ENCODE measurements at places on chromosomes 4 and X. TPM values are rescaled to one million over a fixed set of nuclear protein-coding genes. Genes with fewer than 3 reads are reported as not detected.

DNA sequence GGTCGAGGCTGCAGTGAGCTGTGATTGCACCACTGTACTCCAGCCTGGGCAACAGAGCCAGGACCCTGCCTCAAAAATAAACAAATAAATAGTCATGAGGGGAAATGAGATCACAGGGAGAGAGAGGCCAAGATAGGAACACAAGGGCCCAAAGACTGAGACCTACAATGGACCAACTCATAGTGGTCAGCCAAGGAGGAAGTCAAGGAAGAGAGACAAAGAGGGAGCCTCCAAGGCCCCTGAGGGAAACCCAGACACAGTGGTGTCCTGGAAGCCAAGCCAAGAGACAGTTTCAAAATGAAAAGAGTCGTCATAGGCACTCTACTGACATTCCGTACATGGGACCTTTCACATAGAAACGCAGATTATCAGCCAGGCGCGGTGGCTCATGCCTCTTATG lies 153.3 kb downstream of the BCOR start:
- no peak for DNase-seq

DNA sequence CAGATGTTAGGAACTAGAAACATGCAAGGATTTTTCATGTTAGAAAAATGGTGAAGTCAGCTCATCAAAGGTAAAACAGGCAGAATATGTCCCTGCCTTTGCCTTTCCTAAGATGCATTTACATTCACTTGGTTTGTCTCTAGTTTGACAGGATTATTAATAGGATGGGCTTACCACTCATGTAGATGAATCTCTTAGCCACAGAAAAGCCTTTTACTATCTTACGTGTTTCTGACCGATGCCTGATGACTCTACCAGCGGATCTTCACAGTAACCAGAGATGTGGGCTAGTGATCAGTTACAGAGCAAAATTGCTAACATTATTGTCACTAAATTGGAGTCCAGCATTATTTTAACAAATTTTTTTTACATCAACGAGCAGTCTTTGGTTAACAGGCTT lies 187.6 kb downstream of the MAML3 start:
- no peak for DNase-seq

DNA sequence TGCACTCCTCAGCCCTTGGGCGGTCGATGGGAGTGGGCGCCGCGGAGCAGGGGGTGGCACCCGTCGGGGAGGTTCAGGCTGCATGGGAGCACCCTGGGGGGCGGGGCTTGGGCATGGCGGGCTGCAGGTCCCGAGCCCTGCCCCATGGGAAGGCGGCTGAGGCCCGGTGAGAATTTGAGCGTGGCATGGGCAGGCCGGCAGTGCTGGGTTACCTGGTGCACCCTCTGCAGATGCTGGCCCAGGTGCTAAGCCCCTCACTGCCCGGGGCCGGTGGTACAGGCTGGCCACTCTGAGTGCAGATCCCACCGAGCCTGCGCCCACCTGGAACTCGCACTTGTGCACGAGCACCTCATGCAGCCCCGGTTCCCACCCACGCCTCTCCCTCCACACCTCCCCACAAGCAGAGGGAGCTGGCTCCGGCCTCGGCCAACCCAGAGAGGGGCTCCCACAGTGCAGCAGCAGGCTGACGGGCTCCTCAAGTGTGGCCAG lies 556.3 kb downstream of the GALNTL6 start:
- no peak for DNase-seq

GRCh38 chr4:83266689-83267088 lies 17.9 kb downstream of the COQ2 start:
- DNase-seq, result no peak

DNA sequence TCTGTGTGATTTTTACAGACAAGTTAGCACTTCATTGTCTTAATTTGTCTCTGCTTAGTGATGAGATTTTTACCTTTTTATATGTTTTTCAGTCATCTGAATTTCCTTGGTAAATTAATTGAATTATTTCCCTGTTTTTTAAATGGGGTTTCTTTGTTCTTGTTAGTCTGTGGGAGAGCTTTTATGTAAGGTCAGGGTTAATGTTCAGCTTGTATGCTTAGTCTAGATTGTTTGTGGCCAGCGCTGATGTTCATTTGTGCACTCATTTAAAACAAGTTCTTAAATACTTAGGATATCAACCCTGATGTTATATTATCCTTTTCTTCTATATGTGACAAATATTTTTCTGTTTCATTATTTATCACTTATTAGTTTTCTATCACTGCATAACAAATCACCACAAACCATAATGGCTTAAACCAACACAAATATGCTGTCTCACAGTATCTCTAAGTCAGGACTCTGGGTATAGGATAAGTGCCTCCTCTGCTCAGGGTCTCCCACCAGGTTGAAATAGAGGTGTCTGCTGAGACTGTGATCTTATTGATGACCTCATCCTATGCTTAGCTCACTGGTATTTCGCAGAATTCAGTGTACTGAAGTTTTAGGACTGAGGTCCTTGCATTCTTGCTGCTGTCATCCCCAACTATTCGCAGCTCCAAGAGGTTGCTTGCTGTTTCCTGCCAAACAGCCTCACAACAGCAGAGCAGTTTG lies 53.2 kb downstream of the ATP10D start:
- DNase-seq, result no peak

- DNase-seq, result no peak
Observed at GRCh38 chr4:143721317-143721716, 20.8 kb upstream of the FREM3 start.

DNA sequence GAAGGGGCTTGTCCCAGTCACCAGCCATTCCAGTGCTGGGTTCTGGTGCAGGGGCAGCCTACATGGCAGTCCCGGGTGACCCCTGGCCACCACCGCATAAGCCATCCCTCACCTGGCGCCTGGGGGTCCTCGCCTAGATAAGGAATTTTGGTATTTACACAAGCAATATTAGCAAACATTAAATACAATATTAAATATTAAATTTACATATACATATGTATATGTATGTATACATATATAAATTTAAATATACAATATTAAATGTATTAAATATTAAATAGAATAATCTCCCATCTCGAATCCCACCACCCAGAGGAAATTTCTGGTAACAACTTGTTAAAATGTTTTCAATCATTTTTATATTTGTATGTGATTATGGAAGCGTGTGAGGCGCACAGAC lies 104.6 kb upstream of the AFAP1 start:
- DNase-seq, result no peak

GRCh38 chrX:134761788-134762187 lies 103.5 kb upstream of the PLAC1 start:
- no peak for DNase-seq

Gene EPHA5
- total RNA-seq, result 0.87 TPM

Gene S100G
- not detected for total RNA-seq

Gene AREG
- total RNA-seq, result 17.1 TPM

DNA sequence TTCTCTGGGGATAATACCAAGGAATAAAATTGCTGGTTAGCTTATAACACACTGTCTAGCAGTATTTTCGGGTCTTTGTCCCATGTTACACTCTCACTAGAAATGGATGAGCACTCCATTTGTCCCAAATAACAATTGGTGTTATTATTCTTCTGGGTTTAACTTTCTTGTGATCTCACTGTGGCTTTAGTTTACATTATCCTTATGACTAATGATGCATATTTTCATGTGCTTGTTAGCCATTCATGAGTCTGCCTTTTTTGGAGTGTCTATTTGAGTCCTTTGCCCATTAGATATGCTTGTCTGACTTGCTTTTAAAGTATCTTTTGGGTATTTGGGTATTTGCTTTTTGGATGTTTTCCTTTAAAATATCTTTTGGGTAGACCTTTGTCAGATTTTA lies 372.9 kb upstream of the TENM3 start:
- DNase-seq, result no peak

DNA sequence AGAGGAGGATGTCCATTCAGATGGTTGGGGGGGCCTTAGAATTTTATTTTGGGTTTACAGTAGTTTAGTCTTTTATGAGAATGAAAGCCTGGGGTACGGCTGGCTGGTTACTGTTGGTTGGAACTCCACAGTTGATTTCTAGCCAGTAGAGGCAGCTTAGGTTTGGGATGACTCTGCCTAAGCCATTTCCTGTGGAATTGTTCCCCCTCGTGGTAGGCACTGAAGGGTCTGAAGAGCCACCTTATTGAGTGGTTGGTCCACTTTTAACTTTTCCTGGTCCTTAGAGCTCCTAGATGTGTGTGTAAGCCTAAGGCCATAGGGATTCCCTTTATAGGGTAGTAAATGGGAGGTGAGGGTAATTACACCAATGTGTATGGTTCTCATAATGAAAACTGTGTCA lies 19.7 kb downstream of the SPIN3 start:
- no peak for DNase-seq

Gene GPC4
- total RNA-seq, result 15.4 TPM

DNA sequence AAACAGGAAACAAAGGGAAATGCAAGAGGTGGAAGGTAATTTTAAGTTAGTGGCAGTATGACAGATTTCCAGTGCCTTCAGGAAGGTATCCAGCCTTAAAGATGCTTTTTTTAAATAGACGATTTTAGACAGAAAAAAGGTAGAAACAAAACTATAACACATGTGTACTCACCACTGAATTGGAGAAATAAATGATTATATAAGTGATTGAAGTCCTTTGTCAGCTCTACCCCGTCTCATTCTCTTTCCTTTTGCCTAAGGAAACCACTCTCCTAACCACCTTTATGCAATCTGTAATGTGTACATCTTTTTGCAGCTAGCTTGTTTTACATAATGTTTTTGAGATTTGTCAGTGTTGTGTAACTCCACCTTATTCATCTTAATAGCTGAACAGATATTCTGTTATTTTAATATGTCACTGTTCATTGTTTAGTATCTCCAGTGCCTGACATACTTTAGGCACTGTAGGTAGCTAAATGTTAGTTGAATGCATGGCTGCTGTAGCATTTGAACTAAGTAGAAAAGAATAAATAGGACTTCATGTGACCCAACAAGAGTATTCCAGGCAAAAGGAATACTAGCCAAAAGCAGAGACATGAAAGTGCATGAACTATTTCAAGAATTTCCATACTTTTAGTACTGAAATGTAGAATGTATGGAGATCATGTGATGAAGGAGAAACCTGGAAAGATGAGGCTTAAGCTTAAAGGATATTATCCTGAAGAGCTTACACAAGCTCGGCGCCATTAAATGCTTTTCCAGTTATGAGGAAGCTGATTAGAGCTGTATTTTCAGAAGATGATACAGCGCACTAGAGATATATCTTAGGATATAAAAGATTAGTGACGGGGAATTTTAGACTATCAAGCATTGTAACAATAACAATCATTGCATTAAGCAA lies 865 bp downstream of the FAM200B start:
- no peak for DNase-seq

Data from stomach (tissue), 19 donors.